Sciatic nerve (tissue), 2 donors: ENCODE measurements at places on chromosomes 7 and 10. TPM values are rescaled to one million over a fixed set of nuclear protein-coding genes. Genes with fewer than 3 reads are reported as not detected.
A peak's percentile ranks its signal among the peaks of the same experiment; 100 is the strongest.

- DNase-seq = no peak
Measured at GRCh38 chr7:155820788-155821187, 8.5 kb upstream of the SHH start.

Gene CLEC5A
- 21.0 TPM for total RNA-seq

Gene C10orf67
- total RNA-seq = 1.2 TPM

DNA sequence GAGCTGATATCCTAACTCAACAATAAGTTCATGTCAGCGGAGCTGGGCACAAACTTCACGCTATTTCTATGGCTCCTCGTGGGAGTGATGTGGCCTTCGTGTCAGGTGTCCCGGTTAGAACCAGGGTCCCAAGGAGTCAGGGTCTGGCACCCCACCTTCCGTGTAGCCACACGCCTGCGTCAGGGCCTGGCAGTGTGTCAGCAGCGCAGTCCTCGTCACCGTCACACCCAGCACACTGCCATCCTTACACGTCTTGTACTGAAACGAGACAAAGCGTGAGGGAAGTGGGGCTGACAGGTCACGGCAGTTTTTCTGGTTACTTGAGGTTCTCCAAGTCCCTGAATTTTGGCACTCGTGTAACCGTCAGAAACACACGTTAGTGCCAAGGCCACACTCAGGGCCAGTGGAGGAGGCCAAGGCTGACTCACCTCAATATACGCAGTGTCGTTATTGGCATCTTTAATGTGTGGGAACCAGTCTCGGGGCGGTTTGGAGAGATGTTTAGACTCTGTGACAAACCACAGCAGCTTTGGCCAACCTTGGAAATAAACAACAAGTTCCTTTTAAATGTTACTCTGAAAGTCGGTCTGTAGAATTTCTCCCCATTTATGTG, 254.7 kb downstream of the ZMYND11 start:
- no peak for DNase-seq

GRCh38 chr7:38107486-38107893, 70.6 kb upstream of the STARD3NL start:
- peak; percentile 74 for DNase-seq

GRCh38 chr7:92873776-92874175, 37.4 kb upstream of the CDK6 start:
- DNase-seq = no peak

Gene OPN1SW
- total RNA-seq = not detected

DNA sequence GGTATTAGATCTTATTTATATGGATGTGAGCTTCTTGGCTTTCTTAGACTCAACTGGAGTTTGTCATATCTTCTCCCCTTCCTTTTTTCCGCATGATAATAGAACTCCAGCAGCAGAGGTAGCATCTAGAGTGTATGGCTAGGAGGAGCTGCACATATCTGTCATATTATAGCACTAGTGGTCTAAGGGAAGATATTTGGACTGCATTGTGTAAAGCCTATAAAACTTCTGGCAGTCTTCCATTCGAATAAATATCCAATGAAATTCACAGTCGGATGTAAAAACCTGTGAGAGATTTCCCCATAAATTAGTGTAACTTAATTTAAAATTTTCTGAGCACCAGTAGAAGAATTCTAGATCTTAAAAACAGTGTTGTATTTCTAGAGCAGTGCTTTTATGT, 123.9 kb downstream of the PRKG1 start:
- DNase-seq = no peak

DNA sequence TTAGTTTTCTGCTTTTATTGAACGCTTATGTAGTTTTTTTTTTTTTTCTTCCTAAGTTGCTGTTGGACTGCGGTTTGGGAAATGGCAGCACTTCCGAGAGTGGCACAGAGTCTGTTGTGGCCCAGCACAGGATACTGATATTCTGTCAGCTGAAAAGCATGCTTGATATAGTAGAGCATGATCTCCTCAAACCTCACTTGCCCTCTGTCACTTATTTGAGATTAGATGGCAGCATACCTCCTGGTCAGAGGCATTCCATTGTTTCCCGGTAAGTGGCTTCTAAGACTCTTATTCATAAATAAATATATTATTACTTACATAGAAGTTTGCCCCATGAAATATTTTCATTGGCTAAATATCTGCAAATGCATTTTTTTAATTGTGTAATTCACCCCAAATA, 101.1 kb downstream of the BTAF1 start:
- DNase-seq = no peak

Gene HTR5A
- not detected for total RNA-seq

DNA sequence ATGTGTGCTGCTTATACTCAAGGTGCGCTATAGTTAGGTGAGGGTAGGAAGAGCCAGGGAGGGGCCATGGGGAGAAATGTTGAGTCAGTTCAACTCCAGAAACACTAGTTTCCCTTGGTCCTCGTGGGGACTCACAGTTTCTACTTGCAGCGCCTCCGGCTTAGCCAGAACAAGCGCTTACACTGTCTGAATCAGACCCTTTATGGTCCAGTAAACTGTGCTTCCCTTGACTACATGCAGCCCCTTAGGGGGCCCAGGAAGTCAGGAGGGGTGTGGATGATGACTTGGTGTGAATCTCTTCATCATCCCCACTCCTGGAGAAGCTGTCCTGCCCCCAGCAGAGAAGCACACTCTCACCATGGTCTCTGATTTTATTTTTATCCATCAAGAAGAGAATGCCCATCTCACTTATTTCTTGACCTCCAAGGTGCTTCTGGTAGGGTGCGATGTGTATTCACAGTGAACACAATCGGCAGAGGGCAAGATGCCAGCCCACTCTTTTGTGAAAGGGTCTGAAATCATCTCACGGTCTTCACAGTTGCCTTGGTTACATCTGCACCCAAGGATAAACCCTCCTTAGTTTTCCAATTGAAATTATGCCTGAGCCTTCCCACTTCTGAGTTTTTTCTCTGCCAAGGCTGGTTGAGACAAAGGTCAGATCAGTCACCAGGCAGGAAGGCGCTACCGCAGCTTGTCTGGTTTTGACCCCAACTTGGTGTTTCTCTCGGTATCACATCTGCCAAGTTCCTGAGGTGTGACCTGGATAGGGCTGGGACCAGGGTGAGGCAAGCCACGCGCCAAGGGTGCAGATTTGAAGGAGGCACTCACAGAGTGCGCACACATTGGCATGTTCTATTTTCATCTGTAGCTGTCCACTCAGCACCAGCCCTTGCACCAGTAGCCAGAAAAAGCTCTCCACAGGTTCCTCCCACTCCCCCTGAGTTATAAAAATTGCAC, 62.7 kb upstream of the LRRC4 start:
- no peak for DNase-seq

DNA sequence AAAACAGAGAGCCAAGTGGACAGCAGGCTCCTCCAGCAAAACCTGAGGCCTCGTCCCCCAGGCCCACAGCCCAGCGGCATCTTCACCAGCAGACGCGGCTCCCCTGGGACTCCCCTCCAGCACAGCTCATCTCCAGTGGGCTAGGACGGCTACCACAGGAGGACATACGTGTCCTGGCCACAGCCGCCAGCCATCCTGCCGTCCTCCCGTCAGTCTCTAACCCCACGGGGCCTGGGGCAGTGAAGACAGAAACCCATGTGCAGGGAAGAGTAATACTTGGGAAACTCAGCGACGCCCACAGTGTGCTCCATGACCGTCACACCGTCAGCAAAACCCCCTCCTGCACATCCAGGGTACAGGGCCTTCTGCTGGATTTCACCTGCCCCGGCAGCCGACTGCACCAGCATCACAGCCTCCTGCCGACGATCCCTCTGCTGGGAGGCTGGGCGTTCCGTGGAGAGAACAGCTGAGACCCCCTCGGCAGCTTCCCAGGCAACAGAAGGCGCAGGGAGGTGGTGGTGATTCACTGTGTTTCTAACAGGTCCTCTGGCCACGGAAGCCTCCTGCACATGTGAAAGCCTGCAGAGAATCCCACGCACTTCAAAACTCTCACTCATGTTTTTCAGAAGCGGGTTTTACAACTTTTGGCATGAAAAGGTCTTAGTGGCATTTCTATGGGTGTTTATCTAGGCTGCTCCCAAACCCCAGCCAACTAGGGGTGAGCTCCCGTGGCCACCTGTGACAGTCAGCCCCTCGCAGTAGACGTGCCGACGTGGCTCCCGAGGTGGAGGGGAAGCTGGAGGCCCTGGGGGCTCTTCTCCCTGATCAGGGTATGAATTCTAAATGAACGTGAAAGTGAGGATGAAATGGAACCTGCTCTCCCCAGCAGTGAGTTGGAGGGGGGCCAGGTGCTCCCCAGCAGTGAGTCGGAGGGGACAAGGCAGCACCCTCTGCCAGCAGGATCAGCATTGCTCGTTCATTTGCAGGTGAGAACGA, 513.5 kb downstream of the PTPRN2 start:
- peak; percentile 45 for DNase-seq

Gene HMX3
- not detected for total RNA-seq

Gene BTBD16
- 0.89 TPM for total RNA-seq

- no peak for DNase-seq
Measured at GRCh38 chr10:78551184-78552005, 517.4 kb upstream of the ZMIZ1 start.

DNA sequence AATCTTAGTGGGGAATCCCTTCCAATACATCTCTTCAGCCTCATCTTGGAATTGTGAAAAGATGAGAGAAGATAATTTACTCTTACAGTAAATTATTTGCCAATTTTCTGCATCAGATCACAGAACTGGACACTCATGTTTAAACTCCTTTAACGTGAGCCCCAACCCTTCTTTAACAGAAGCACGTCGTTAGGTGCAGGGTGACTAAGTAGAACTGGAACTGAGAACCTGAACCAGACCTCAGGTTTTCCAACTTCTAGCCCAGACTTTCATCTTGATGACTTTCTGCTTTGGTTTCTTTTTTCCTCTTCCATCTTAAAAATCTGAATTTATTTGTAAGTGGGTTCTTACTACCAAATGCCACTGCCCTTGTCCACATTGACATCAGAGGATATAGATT, 57.2 kb upstream of the LYZL2 start:
- no peak for DNase-seq

Gene SNX13
- 65.4 TPM for total RNA-seq

Gene MBL2
- total RNA-seq = not detected

Gene NME8
- 1.2 TPM for total RNA-seq

Gene CLRN3
- total RNA-seq = not detected

Gene PLPP4
- 2.1 TPM for total RNA-seq

- DNase-seq = no peak
Measured at GRCh38 chr10:48460182-48460581, 144.7 kb downstream of the ARHGAP22 start.

GRCh38 chr7:27640884-27641574, 21.7 kb downstream of the HIBADH start:
- no peak for DNase-seq

DNA sequence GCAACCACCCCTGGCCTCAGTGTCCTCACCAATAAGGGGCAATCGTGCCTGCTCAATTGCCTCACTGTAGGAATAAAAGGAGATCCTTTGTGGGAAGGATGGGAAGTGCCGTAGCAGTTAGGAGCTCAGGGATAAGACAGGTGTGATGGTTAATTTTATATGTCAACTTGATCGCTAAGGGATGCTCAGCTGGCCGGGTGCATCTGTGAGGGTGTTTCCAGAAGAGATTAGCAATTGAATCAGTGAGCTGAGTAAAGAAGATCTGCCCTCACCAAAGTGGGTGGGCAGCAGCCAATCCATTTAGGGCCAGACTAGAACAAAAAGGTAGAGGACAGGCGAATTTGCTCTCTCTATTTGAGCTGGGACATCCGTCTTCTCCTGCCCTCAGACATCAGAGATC, 46.3 kb downstream of the BUB3 start:
- no peak for DNase-seq

DNA sequence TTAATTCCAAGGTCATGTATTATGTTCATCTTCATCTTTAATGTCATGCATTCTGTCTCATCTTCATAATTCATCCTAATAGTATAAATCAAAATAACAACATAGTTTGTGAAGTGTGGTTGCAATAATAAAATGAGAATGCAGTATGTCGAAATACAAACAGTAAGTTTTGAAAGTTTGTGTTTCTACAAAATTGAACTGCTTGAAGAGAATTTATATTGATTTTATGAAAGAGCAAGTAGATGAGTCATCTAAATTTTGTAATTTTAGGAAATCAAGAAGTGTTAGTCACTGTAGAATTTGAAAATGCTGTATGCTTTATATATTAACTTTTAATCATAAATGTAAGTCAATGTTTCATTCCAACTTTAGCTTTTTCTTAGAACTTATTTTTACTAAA, 190.5 kb upstream of the PPP1R3A start:
- no peak for DNase-seq

- DNase-seq = no peak
Measured at GRCh38 chr10:107589081-107589480, 424.6 kb upstream of the SORCS1 start.

DNA sequence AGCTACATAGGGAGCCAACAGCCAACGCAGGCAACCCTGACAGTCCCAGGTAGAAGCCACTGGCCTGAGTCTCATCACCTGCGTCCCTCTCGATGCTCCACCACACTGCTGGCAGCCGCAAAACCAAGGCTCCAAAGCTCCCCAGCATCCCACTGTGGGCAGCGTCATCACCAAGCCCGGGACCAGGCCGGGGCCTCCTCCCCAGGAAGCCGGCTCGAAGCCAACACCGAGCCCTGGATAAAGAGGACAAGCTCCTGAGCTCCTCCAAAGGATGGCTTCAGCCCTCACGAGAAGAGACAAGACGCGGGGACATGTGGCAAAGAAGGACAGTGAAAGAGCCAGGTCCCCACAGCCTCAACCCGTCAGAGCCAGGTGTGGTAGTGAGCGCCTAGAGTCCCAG, 23.9 kb downstream of the PARD3 start:
- no peak for DNase-seq

- DNase-seq = no peak
Measured at GRCh38 chr10:13078912-13079775, 20.8 kb upstream of the OPTN start.

DNA sequence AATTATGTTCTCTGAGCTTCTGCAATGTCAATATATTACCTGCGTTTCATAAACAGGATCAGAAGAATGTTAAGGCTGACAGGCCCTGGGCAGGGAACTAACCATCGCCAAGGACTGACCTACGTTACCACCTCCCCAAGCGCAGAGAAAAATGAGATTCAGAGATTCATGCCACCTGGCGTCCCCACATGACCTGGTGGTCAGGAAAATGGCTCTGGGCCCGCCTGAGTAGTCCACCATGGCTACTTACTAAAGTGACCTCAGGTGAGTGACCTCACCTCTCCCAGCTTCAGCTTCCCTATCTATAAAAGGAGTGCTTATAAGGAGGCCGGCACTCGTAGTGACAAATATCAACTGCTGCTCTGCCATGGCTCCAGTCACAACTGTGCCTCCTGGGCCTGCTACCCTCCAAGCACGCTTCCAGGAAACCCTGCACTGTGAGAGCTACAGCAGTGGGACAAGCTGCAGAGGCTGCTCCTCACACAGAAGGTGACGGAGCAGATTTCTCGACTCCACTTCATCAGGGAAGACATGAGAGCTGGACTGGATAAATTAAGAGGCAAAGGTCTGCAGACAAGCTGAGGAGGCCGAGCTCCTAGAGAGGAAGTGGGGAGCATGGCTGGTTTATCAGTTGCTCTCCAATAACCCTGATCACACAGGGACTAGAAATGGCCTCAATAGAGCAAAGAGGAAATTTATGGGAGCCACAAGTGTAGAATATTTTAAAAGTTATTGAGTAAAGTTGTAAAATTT, 103.0 kb downstream of the RNF216 start:
- DNase-seq = no peak

Gene ATAD1
- total RNA-seq = 59.5 TPM

GRCh38 chr10:17703706-17704105, 48.3 kb upstream of the TMEM236 start:
- no peak for DNase-seq
